ENCODE measurements at places on chromosomes 11 and 22.
A peak's percentile ranks its signal among the peaks of the same experiment; 100 is the strongest.

GRCh38 chr22:17176715-17177114 lies 17.6 kb upstream of the HDHD5 start:
- no peak for DNase-seq

DNA sequence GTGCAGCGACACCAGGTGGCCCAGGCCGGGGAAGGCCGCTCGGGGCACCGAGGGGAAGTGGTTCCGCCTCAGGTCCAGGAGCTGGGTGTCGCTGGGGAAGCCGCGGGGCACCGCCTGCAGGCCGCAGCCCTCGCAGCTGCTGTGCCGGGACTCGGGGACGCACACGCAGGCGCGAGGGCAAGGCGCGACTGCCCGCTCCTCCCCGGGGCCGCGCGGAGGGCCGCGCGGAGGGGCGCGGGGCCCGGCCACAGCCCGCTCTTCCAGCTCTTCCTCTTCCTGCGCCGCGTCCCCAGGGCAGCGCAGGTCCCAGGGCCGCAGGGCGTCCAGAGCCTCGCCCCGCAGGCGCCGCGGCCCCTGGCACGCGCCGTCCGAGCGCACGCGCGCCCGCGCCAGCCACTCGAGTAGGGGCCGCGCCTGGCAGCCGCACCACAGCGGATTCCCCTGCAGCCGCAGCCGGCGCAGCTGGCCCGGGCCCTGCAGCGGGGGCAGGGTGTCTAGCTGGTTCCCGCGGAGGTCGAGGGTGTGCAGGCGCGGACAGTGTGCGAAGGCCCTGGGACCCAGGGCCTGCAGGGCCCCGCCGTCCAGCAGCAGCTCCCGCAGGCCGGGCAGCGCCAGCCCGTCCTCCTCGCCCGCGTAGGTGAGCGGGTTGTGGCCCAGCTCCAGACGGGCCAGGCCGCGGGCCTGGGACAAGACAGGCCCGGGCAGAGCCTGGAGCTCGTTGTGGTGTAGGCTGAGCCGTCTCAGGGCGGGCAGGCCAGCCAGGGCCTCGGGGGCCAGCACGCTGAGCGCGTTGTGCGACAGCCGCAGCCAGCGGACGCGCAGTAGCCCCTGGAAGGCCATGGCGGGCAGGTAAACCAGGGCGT lies 2.8 kb downstream of the CHADL start:
- DNase-seq = no peak

DNA sequence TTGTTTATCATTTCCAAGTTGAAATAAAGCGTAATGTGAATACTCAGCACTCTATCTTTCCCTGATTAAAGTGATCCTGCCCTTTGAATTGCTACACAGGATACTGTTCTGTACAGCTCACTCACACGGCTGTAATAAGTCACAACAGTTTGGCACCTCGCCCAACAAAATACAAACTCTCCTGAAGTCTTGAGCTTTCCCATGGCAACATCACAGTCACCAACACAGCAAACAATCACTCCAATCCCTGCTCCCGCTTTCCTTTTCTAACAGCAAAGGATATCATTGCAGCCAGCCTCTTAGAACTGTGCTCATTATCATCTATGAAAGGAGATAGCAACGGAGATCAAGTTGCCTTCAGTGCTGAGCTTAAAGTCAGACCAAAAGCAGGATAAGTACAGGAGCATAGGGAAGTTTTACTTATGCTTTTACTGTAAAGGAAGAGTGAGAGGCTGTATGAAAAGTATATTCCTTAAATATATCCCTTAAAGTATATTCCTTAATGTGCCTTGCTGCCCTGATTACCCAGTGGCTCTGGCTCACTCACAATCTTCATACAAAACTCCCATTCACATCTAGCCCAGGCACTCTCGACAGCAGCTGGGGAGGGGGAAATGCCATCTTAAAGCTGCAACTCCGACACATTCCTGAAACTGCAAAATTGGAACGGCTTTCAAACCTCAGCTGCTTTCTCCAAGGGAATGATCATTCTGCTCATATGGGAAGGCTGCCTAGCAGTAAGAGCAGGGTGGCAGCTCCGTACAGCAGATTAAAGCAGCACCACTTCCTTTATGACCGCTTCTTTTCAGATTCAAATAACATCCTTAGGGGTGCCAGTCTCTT lies 35.8 kb downstream of the MAML2 start:
- DNase-seq = peak; percentile 39

GRCh38 chr11:65401073-65401802 lies 14.8 kb downstream of the FRMD8 start:
- DNase-seq = no peak

DNA sequence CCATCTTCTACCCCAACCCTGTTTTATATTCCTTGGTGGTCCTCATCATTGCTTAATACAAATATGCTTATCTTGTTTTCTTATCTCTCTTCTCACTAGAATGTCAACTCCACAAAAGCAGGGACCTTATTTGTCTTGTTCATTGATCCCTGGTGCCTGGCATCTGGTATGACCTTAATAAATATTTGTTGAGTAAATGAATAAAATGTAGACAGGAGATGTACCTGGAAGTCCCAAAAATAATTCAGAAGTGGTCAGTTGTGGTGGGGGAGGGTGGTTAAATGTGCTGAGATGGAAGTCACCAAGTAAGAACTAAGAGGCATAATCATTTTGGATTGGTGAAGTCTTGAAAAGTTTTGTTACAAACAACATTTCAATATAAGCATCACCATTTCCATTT lies 214.8 kb upstream of the MPPED2 start:
- DNase-seq = no peak

DNA sequence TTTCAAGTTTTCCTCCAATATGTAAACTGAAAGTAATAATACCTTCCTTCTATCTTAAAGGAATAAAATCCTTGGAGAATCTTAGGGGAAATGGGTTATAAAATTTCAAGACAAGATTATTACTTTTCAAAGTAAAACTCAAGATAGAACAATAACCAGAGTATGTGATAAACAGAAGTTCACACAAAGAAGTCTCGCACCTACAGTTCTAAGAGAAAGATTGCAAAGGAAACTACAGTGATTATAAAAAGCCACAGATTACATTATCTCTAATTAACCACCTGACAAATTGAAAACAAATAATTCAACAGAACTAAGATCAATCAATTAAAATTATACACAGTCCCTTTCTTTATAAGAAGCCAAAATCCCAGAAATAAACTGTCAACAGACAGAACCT lies 34.0 kb downstream of the AMBRA1 start:
- DNase-seq = no peak
